ENCODE measurements at places on chromosomes 4 and X.

DNA sequence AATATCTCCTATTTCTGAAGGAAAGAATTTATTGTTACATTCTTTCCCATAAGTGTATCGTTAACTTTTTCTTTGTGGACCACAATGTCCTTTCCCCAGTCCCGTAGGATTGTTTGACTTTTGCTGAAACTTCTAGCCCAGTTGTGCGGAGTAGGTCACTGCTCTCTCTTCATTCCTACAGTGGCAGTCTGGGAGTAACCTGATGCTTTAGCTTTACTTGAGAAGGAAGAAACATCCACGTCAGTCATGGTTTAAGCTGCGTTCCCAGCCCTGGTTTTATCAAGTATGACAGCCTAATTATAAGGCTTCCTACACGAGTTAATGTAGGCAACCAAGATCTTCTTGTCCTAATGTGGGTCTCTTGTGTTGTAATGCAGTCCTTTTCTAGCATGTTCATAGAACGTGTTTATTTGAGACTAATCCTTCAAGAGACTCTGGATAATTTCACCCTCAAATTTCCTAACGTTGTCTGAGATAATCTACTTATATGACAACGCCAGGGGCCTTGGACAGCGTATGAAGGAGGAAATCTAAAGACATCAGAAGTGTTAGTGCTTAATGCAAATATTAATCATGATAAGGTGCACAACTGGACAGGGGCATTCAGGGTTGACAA is 40.8 kb upstream of the GRPR start:
- no peak for DNase-seq

DNA sequence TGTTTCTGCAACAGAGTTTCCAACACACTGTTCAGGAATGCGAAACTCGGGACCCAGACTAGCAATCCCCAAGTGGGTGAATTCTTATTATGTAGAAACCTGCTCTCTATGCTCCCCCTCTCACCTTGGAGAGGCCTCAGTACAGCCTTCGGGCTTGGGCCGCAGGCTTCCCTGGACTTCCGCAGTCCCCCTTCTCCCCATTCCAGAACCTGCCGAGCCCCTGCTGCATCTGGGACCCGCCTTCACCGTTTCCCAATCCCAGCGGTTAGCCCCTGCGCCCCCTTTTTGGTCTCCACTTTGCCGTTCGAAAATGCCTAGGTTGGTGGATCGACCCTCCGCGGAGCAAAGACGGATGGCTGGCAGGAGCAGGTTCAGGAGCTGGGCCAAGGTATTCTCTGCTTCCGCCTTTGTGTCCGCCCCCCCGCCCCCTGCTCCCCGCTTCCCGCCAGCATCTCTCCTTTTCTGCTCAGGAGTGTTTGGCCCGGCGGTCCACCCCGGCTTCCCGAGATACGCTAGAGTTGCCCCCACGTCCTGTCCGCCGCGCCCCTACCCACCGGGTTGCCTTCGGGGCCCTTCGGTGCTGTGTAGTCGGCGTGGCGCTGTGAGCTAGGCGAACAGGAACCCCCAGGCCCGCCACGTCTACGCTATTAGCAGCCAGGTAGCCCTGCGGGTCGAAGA is 11.5 kb downstream of the HAND2 start:
- DNase-seq, result no peak

DNA sequence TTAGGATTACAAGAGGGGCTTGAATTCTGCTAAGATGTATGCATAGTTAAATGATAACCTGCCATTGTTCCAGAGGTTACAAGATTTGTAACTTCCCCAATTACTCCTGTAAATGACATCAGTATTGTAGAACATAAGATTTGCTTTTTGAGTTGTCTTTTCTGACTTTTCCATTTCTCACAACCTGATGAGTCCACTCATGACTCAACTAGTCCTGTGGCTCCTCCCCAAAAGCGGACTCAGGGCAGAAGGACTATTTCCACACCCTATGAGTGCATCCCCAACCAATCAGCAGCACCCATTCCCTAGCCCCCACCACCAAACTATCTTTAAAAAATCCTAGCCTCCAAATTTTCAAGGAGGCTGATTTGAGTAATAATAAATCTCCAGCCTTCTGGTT is 54.7 kb downstream of the HOPX start:
- no peak for DNase-seq

DNA sequence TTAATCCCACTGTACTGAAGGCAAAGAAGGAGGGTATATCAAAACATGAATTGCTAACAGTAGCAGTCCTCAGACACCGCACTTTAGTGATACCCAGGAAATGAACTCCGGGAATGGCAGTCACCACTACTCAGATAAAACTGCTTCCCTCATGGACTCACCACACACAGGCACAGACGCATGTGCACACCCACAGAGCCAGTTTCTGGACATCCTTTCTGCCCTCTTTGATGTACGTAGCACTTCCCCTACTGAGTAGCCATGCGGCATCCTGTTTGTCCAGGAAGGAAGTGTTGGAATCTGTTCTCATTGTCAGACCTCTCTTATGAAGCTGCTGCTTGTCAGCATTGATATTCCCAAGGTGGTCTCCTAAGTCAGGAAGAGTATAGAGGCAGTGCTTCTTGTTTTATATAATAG is 95.7 kb downstream of the DCLK2 start:
- no peak for DNase-seq
